ENCODE measurements at places on chromosomes 7 and 10.

- no peak for DNase-seq
Observed at GRCh38 chr10:42941295-42941644, 135.6 kb upstream of the RET start.

- no peak for DNase-seq
Observed at GRCh38 chr7:65809259-65809981, 63.5 kb upstream of the VKORC1L1 start.

DNA sequence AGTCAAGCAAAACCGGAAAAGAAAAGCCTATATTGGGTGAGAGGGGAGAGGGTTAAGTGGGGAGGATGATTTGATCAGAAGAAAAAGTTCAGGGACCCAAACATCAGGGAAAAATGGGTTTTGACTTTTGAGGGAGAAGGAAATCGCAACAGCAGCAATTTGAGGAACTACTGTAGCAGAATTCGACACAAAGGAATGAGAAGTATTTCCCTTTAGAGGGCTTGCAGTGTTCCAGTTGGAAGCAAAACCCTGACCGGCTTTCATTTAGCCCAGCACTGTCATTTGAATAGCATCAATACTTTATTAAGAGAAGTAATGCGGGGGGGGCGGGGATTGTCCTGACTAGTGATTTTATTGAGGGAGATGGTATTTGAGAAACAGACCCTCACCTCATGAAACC, 37.2 kb upstream of the GATA3 start:
- DNase-seq = no peak

GRCh38 chr7:105829681-105830322, 46.6 kb downstream of the ATXN7L1 start:
- DNase-seq = no peak

GRCh38 chr7:46630031-46630430, 709.0 kb upstream of the IGFBP3 start:
- no peak for DNase-seq

- DNase-seq = no peak
Observed at GRCh38 chr7:2260820-2261219, 18.8 kb downstream of the NUDT1 start.

DNA sequence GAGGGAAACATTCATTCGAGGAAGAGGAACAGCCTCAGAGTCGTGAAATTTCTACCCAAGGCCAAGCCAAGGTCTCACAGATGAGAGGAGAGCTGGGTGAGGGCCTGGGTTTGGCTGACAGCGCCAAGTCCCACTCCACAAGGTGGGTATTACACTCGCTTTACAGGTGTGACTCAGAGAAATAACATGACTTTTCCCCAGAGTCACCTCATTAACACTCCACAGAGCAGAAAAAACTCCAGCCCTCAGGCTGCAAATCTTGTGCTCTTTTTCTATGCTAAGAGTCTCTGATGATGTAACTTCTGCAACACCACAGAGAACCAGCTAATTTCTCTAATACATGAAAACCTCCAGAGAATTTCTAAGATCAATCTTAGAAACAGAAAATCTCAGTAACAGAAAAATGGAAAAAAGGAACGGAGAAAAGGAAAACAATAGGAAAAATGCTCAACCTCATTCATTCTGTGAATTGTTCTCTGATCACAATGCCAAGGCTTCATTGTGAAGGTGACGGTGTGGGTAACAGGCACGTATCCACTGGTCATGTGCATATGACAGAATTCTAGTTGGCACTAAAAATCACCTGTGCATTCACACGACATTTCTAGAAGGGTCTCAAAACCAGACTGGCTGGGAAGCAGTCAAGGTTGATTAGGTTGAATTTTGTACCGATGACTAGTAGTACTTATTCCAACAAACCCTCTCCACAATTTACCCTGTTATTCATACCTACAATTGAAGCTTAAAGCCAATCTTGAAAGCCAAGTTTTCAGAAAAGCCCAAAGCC, 20.3 kb downstream of the YWHAG start:
- no peak for DNase-seq

Data from activated CD8-positive, alpha-beta memory T cell treated with anti-CD3 and anti-CD28 coated beads for 48 hours (primary cell).